Ascending aorta (tissue), 2 donors: ENCODE measurements at places on chromosomes 2 and 18. TPM values are rescaled to one million over a fixed set of nuclear protein-coding genes. Genes with fewer than 3 reads are reported as not detected.

- no peaks in the 10 kb centered on the region for H3K36me3 ChIP-seq
- H3K27ac ChIP-seq = peak overlapping the region; percentile 24
- peaks cover 34% of the 10 kb centered on the region for H3K4me1 ChIP-seq
- H3K27me3 ChIP-seq = no peaks in the 10 kb centered on the region
These were observed 130.6 kb downstream of the FMNL2 start for GRCh38 chr2:152465541-152465940.

GRCh38 chr2:214465363-214466146 lies 54.7 kb downstream of the VWC2L start:
- H3K4me3 ChIP-seq = no peak overlapping the region
- H3K36me3 ChIP-seq = no peaks in the 10 kb centered on the region
- H3K27me3 ChIP-seq = no peaks in the 10 kb centered on the region
- no peak for DNase-seq

DNA sequence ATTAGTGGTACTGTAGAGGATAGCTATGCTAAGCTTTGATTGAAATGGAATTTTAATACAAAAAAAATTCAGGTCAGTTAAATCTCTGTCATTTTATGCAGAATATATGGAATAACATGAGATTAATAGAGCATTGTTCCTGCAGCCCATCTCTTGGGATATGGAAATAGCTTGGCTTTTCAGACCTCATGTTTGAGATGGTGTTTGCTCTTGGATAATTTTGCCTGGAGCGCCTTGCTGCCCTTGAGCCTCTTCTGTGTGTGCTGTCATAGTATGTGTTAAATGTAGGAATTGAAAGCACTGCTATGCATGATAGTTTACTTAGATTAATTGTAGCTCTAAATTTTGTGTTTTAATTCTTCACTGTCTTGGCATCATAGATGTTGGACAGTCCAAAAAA lies 27.7 kb downstream of the GALNT1 start:
- DNase-seq = no peak
- H3K27ac ChIP-seq = no peak overlapping the region
- no peaks in the 10 kb centered on the region for H3K27me3 ChIP-seq
- H3K36me3 ChIP-seq = no peaks in the 10 kb centered on the region
- H3K4me3 ChIP-seq = no peak overlapping the region

DNA sequence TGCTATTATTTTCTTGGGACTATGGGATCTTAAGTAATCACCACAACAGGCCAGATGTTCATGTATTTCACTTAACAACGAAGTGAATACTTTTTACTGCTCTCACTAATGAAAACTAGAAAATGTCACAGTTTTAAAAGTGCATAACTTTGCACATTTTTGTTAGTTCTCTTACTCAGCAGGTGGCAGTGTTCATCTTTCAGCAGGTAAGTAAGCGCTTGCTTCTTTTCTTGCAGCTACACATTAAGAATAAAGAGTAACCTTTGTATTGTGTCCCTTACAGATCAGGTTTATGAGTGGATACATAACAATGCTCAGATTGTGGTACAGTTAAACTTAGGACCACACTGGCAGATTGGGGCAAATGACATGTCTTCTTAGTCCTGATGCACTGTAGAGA lies 61.0 kb downstream of the DAW1 start:
- H3K4me1 ChIP-seq = no peaks in the 10 kb centered on the region
- no peaks in the 10 kb centered on the region for H3K27me3 ChIP-seq
- DNase-seq = no peak

GRCh38 chr18:2883076-2883735 lies 36.4 kb downstream of the EMILIN2 start:
- no peaks in the 10 kb centered on the region for H3K36me3 ChIP-seq
- no peak for DNase-seq
- H3K27me3 ChIP-seq = no peaks in the 10 kb centered on the region
- peak overlapping the region; percentile 93 for H3K27ac ChIP-seq
- no peak overlapping the region for H3K4me3 ChIP-seq

GRCh38 chr2:203799908-203800307 lies 67.7 kb upstream of the CTLA4 start:
- DNase-seq = no peak
- no peaks in the 10 kb centered on the region for H3K27me3 ChIP-seq
- no peak overlapping the region for H3K27ac ChIP-seq
- no peaks in the 10 kb centered on the region for H3K4me1 ChIP-seq
- H3K36me3 ChIP-seq = no peaks in the 10 kb centered on the region

GRCh38 chr2:71830497-71831192 lies 317.0 kb downstream of the CYP26B1 start:
- peaks cover 4% of the 10 kb centered on the region for H3K4me1 ChIP-seq
- no peak for DNase-seq
- H3K36me3 ChIP-seq = no peaks in the 10 kb centered on the region

- no peak overlapping the region for H3K27ac ChIP-seq
- no peaks in the 10 kb centered on the region for H3K36me3 ChIP-seq
- no peak for DNase-seq
- H3K4me1 ChIP-seq = no peaks in the 10 kb centered on the region
- H3K4me3 ChIP-seq = no peak overlapping the region
These were observed 35.5 kb upstream of the KIDINS220 start for GRCh38 chr2:8872821-8873432.

- H3K27me3 ChIP-seq = no peaks in the 10 kb centered on the region
- H3K27ac ChIP-seq = no peak overlapping the region
- no peaks in the 10 kb centered on the region for H3K4me1 ChIP-seq
- DNase-seq = no peak
- H3K36me3 ChIP-seq = no peaks in the 10 kb centered on the region
These were observed 373.5 kb downstream of the DSEL start for GRCh38 chr18:67143028-67143427.

DNA sequence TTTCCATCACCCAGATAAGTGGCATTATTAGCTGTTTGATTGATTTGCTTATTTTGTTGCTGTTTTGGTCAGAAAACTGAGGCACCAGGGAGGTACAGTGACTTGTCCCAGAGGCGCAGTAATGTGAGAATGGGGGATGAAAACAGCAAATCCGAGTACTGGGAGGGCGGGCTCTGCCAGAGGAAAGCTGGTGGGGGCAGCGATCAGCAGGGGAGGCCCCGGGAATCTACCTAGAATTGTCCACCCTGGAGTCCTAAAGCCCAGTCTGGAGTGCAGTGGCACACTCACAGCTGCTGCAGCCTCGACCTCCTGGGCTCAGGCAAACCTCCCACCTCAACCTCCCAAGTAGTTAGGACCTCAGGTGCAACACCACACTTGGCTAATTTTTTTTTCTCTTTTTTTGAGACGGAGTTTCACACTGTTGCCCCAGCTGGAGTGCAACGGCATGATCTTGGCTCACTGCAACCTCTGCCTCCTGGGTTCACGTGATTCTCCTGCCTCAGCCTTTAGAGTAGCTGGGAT lies 17.0 kb upstream of the PTMA start:
- no peaks in the 10 kb centered on the region for H3K4me1 ChIP-seq
- H3K4me3 ChIP-seq = no peak overlapping the region
- H3K36me3 ChIP-seq = no peaks in the 10 kb centered on the region
- DNase-seq = no peak
- no peaks in the 10 kb centered on the region for H3K27me3 ChIP-seq
- no peak overlapping the region for H3K27ac ChIP-seq

DNA sequence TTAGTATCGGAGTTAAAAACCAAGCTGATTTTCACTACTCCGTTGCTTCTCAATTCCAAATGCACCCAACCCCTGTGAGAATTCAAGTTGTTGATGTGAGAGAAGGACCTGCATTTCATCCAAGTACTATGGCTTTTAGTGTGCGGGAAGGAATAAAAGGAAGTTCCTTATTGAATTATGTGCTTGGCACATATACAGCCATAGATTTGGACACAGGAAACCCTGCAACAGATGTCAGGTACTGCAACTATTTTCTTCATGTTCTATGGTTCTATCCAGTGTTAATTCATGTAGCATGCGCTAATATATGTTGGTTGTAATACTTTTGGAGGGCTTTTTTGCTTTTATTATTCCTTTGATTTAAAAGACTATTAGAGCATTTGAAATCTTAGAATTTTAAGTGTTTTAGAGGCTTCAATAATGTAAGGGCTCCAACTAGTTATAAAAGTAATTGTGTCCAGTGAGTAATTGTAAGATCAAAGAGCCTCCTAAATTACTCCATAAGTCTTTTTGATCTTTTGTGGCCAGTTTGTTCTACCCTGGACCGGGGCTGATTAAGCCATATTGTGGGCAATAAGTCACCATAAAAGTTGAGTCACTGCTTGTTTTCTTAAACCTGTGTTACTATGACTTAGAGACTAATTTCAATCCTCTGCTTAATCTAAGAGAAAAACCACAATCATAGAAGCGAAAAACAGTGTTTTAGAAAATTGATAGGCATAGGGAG lies 22.9 kb downstream of the DSG4 start:
- H3K36me3 ChIP-seq = no peaks in the 10 kb centered on the region
- no peaks in the 10 kb centered on the region for H3K27me3 ChIP-seq

- peaks cover 28% of the 10 kb centered on the region for H3K27me3 ChIP-seq
- peaks cover 10% of the 10 kb centered on the region for H3K4me1 ChIP-seq
- DNase-seq = no peak
- H3K27ac ChIP-seq = no peak overlapping the region
- H3K4me3 ChIP-seq = no peak overlapping the region
- no peaks in the 10 kb centered on the region for H3K36me3 ChIP-seq
These were observed 4.3 kb downstream of the PAX8 start for GRCh38 chr2:113274432-113274831.

- no peak for DNase-seq
- no peaks in the 10 kb centered on the region for H3K27me3 ChIP-seq
- no peak overlapping the region for H3K27ac ChIP-seq
These were observed 1363.2 kb upstream of the ACVR2A start for GRCh38 chr2:146481629-146482028.

The IHH gene
- not detected for total RNA-seq

The RUFY4 gene
- not detected for total RNA-seq

The RAD51AP2 gene
- not detected for total RNA-seq

The SPP2 gene
- not detected for total RNA-seq
